ENCODE measurements at places on chromosomes 2 and 18.

DNA sequence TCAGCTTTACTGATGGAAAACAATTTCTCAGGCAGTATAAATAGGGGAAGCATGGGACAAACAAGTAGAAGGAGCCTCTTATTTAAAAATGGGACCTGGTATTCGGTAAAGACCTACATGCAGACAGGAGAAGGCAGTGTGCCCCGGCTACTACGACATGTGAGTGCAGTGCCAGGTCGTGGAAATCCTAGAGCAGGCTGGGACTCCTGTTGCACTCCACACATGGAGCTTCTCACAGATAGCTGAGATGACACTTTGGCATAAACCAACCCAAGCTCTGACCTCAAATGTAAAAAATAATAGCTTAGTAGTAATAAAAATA is 885 bp upstream of the DSEL start:
- DNase-seq = no peak

GRCh38 chr2:224268441-224268840 is 133.5 kb downstream of the FAM124B start:
- no peak for DNase-seq

- DNase-seq = no peak
Measured at GRCh38 chr2:98897746-98898145, 38.3 kb downstream of the CRACDL start.

DNA sequence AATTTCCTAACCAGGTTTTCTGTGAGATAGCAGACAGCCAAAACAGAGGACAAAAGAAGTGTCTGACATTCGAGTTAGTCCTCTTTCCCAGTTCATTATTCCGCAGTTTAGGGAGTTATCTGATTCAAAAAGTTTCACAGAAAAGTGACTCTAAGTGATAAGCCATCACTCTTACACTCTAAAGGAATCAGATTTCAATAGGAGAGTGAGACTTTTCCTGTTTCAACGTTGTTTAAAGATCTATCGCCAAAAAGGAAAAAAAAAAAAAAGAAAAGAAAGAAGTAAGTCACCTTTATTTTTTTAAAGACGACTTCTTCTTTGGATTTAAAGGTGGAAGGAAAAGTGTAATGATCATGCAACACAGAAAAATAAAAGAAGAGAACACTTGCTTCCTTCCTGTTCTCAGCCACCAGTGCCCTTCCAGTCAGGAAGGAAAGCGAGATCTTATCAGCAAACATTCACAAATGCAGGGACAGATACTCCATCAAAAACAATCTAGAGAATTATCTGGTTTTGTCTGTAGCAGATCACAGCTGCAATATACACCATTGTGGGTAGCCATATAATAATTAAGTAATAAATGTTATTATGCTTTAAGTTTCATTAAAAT is 49.8 kb downstream of the TFPI start:
- no peak for DNase-seq

GRCh38 chr2:186717320-186718007 is 23.6 kb downstream of the FAM171B start:
- no peak for DNase-seq

GRCh38 chr2:57368190-57368589 is 678.4 kb upstream of the VRK2 start:
- no peak for DNase-seq

DNA sequence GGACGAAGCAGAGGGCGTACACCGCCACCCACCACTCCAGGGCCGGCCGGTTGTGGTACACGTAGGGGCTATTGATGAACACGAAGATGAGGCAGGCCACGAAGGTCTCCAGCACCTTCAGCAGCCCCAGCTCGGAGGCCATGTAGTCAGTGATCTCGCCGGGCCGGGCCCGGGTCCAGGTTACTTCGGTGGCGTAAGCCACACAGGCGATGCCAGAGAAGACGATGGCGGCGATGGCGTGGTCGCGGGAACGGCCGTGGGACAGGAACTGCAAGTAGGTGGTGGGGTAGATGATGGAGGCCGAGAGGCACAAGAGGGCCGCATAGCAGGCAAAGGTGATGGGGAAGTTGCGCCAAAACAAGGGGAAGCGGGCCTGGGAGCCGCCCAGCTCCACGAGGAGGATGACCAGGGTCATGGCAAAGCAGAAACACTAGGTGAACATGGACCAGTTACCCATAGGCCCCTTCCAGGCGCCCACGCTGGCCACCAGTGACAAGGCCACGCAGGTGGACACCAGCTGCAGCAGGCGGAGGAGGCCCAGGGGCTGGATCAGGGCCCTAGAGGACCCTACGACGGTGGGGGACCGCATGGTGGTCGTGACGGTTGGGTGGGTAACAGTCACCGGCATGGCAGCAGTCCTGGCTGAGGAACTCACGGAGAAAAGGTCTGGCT is 128.4 kb upstream of the FAM98A start:
- no peak for DNase-seq

DNA sequence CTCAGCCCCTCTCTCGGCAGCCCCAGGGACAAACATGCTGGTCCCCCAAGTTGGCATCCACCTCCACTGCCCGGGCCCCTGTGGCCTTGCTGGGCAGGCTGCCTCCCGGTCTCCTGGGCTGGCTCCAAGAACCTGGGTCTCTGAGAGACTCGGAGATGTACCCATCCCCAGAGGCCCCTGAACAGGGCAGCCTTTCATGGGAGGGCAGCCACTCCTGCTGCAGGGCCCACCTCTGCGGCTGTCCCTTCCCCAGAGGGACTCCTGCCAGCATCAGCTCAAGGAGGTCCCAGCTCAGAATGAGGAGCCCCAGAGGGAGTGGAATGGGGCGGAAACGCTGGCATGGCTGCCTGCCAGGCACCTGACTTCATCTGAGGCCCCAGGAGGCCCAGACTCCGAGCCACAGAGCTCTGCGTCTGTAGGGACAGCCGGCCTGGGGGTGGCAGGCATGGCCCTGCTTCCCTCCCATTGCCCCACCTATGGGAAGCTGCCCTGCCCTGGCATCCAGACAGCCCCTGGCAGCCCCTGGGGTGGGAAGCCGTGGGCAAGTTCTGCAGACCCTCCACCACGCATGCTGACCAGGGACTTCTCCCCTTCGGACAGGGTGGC is 857 bp upstream of the CROCC2 start:
- no peak for DNase-seq

GRCh38 chr2:71923887-71924533 is 223.7 kb downstream of the CYP26B1 start:
- DNase-seq = no peak

GRCh38 chr2:105836840-105837692 is 92.4 kb downstream of the NCK2 start:
- no peak for DNase-seq

- no peak for DNase-seq
Measured at GRCh38 chr2:148519013-148519412, 125.5 kb upstream of the EPC2 start.

DNA sequence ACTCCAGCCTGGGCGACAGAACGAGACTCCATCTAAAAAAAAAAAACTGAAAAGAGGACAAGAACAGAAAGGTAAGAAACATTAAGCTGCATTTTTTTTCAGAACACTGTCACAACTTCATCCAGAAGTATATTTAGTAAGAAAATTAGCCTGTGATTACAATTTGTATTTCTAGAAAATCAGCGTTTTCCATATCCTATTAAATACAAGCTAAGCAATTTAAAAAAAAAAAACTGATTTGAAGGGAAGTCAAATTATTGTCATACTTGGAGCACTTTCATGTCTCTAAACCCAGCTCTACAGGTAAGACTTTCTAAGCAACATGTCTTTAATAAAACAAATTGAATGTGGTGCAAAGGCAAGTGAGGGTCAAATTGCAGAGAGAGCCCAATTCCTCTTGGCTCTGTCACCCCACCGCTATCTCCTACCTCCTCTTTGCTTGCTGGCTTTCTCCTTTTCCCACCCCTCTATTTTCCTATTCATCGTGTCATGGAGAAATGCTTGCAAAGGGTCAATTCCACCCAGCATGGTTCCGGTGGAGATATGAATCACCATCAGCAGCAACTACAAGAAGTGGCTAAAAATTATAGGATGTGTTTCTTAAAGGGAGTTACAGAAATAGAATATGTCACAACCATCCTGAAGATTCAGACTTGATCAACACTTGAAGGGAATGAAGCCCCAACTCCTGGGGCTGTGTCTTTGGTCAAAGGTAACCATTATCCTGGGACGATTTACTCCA is 68.4 kb upstream of the BCL11A start:
- no peak for DNase-seq

- DNase-seq = no peak
Measured at GRCh38 chr2:238692562-238692961, 155.3 kb upstream of the TWIST2 start.

DNA sequence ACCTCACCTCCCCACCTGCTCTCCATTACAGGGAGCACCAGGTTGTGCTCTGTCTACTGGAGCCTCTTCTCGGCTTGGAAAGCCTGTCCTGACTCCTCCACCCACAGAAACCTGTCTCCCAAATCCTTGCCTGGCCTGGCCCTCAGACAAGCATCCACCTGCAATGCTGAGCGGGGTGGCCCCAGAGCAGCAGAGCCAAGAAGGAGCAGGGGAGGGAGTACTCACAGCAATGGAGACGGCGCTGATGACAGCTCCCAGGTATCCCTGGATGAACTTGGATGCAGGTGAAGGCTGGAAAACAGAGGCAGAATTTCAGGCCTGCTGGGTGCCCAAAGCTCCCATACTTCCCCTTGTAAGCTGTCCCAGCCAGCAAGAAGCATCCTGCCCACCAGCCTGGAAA is 72.8 kb downstream of the SFXN5 start:
- DNase-seq = no peak

Data from stimulated activated CD8-positive, alpha-beta memory T cell treated with anti-CD3 and anti-CD28 coated beads, Interleukin-2, amount 100 ng/mL, for 1 hour (primary cell).